Effector memory CD4-positive, alpha-beta T cell (primary cell): ENCODE measurements at places on chromosomes 16 and 17.

GRCh38 chr17:2844416-2844815, 48.2 kb downstream of the RAP1GAP2 start:
- H3K4me3 ChIP-seq = no peak overlapping the region
- H3K27ac ChIP-seq = no peak overlapping the region
- H3K27me3 ChIP-seq = no peaks in the 10 kb centered on the region
- no peak for DNase-seq

DNA sequence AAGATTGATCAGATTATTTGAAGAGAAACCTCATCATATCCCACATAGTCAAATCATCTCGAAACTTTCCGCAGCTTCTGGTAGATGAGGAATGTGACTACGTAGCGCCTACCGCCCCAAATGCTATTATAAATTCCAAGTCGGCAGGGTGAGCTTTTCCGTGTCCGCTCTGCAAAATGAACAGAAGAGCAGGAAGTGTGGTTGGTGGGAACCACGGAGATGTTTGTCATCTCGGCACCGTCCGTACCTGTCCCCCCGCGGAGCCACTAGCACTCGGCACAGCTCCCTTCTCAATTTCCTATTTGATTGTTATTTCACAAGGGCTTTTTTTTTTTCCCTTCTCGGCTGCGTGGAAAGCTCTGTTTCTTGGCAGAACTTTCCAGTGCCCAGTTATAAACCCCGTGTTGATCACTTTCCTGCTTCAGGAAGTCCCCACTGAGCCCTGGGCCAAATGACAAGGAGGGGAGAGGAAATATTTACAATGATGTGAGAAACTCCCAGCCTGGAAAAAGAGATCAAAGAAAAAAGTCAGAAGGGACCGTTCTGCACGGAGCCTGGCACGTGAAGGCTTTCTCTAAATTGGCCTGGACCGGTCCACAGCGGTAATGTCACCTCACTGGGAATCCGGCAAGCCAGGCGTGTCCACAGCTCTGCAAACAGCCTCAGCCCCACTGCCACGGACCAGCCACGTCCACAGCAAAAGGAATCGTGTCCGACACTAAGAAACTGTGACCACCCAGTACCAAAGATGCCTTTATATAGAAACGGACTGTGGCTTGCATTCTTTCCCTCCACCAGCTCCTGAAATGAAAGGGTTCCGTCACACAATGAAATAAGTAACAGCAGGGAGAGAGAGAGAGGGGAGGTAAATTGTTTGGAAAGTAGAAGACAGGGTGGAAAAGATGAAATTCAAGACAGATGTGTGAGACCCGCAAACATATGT, 65.0 kb downstream of the MRM3 start:
- DNase-seq = no peak
- H3K4me1 ChIP-seq = peaks cover 7% of the 10 kb centered on the region
- no peak overlapping the region for H3K4me3 ChIP-seq
- no peak overlapping the region for H3K27ac ChIP-seq

- no peak overlapping the region for H3K4me3 ChIP-seq
- no peak for DNase-seq
- H3K27me3 ChIP-seq = no peaks in the 10 kb centered on the region
- H3K4me1 ChIP-seq = peaks cover 8% of the 10 kb centered on the region
Observed at GRCh38 chr17:74992223-74992622, 4.8 kb downstream of the CDR2L start.

DNA sequence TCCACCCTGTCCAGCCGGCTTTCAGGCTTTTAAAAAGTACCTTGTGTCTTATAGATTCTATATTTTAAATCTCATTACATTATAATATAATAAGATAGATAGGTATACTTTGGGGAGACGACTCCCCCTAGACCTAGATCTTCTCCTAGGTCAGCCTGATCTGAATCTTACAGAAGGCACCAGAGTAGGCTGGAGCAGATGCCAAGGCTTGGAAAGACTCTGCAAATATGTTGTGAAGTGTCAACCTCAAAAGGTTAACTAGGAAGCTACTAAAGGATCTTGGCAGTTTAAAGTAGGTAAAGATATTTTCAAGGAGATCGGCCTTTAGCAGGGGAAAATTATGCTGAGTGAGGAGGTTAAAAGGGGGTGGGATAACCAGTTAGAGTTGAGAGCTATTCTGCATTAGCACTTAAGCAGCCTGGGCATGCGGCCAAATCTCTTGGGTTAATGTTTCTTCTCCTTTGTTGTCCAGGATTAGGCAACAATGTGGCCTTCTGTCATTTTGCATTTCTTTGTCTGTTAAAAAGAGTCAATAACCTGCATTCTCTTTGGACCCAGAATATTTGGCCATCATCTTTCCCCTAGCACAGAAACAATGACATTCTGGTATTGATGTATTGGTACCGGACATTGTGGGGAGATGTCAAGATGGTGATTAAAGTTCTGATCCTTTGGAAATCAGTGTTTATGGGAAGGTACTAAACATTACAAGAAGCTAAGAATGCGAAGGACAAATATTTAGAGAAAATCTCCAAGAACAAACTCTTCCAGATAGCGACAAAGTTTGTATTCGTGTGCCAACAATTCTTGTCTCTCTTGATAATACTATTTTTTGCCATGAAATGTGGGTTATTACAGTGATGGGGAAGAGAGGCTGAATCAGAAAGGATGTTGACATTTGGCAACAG, 51.2 kb upstream of the DHX40 start:
- H3K4me1 ChIP-seq = no peaks in the 10 kb centered on the region
- no peak for DNase-seq
- no peak overlapping the region for H3K27ac ChIP-seq
- no peaks in the 10 kb centered on the region for H3K36me3 ChIP-seq
- H3K27me3 ChIP-seq = no peaks in the 10 kb centered on the region
- no peak overlapping the region for H3K4me3 ChIP-seq

- no peaks in the 10 kb centered on the region for H3K27me3 ChIP-seq
- H3K36me3 ChIP-seq = no peaks in the 10 kb centered on the region
- H3K4me1 ChIP-seq = no peaks in the 10 kb centered on the region
- H3K27ac ChIP-seq = no peak overlapping the region
- no peak for DNase-seq
Observed at GRCh38 chr16:65285128-65286048, 163.5 kb upstream of the CDH11 start.

DNA sequence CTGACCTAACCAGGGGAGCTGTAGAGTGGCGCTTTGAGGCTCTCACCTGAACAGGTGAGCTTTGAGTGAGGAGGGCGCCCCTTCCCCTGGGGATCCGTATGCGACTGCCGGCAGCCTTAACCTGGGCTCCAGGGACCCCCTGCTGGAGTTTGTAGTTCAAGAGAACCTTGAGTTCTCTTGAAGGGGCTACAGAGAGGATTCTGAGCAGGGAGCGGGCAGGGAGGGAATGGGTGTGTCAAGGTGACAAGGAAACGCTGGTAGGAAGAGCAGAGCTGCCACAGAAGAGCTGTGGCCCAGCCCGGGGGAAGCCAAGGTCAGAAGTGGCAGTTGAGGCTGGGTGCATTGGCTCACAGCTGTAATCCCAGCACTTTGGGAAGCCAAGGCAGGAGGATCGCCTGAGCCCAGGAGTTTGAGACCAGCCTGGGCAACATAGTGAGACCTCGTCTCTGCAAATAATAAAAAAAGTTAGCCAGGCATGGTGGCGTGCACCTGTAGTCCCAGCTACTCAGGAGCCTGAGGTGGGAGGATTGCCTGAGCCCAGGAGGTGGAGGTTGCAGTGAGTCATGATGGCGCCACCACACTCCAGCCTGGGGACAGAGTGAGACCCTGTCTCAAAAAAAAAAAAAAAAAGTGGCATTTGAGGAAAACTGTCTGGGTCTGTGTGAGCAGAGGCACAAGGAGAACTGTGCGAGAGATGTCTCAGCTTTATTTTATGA, 1.2 kb downstream of the LLGL2 start:
- peaks cover 13% of the 10 kb centered on the region for H3K4me1 ChIP-seq
- peak overlapping the region; percentile 62 for H3K4me3 ChIP-seq
- DNase-seq = no peak
- no peak overlapping the region for H3K27ac ChIP-seq

- no peak overlapping the region for H3K4me3 ChIP-seq
- peaks cover 8% of the 10 kb centered on the region for H3K27me3 ChIP-seq
- H3K4me1 ChIP-seq = peaks cover 3% of the 10 kb centered on the region
- DNase-seq = no peak
- H3K36me3 ChIP-seq = no peaks in the 10 kb centered on the region
Observed at GRCh38 chr16:12899529-12900143, 1.8 kb upstream of the SHISA9 start.

DNA sequence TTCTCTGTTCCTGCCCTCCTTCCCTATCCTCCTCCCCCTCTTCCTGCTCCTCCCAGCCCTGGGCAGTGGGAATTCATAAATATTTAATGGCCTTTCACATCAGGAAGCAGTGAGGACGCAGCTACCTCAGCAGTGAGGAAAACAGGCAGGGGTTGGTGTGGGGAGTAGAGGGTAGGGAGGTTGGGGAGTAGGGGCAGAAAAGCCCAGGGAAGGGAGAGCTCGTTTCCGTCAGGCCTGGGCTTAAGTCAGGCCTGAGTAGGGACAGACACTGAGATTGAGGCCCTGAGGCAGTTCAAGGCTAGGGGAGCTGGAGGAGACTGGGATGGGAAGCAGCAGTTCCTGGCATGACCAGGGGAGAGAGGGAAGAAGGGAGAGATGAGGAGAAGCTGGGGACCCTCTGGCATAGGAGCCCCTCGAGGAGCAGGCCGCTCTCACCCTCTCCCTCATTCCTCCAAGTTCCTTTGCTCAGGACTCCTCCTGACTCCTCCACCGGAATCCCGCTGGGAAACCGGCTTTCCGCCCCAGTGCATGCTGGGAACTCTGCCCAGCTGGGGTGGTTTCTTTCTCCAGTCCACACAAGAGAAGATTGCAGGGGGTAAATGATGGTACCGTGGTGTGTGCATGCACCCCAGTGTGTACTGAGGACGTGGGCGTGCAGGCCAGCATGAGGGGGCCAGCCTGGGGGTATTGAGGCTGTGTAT, 6.2 kb downstream of the SAMD14 start:
- H3K27me3 ChIP-seq = no peaks in the 10 kb centered on the region
- DNase-seq = no peak
- H3K4me3 ChIP-seq = no peak overlapping the region
- H3K36me3 ChIP-seq = no peaks in the 10 kb centered on the region
- no peaks in the 10 kb centered on the region for H3K4me1 ChIP-seq

- H3K4me1 ChIP-seq = no peaks in the 10 kb centered on the region
- H3K27me3 ChIP-seq = no peaks in the 10 kb centered on the region
- no peak overlapping the region for H3K4me3 ChIP-seq
- H3K27ac ChIP-seq = no peak overlapping the region
- no peaks in the 10 kb centered on the region for H3K36me3 ChIP-seq
Observed at GRCh38 chr16:31270795-31271194, 11.0 kb downstream of the ITGAM start.

DNA sequence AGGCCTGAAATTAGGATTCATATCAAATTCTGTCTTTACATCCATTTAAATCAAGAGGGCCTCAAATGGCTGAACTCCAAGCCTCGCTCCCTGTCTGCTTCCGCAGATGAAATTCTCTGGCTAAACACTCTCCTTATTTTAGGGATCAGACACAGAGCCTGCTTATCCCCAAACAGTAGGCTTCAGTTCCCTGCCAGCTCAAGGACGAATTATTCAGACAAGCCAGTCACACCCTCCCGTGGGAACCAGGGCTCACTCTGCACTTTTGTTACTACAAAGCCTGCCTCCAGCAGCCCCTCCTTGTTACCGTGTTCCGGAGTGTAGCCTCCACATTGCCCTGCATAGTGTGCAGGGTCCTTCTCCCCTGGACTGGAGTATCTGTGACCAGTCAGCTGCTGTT, 46.6 kb upstream of the LCMT1 start:
- H3K4me3 ChIP-seq = no peak overlapping the region
- no peak for DNase-seq
- H3K36me3 ChIP-seq = no peaks in the 10 kb centered on the region
- H3K27ac ChIP-seq = no peak overlapping the region
- H3K27me3 ChIP-seq = no peaks in the 10 kb centered on the region
- H3K4me1 ChIP-seq = peaks cover 31% of the 10 kb centered on the region

DNA sequence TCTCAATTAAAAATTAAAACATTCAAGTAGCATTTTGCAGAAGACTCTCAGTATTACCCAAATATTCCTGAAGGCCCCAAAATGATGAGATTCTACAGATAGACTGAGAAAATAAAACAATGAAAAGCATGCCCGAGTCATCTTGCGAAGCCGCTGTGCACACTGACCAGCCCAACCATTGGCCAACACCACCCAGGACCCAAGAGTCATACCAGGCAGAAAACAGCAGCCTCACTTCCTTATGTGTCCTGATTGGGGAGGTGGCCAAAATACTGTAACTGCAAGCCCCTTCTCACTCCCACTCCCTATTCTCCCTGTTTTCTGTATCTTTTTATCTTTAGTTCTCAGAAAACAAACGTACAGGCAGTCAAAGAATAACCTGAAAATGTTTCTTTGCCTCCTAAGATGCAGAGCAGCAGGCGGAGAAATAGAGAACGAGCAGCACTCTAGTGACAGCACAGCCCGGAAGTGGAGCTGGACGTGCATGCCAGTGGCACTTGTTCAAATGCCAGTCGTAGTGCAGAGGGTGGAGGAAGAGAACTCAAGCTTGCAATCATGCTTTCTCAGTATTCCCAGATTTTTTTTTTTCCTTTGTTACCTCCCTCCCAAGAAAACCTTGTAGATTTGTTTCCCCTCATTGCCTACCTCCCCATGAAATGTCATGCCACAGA, 182.3 kb upstream of the SOX9 start:
- no peaks in the 10 kb centered on the region for H3K36me3 ChIP-seq
- H3K27me3 ChIP-seq = no peaks in the 10 kb centered on the region
- no peaks in the 10 kb centered on the region for H3K4me1 ChIP-seq

DNA sequence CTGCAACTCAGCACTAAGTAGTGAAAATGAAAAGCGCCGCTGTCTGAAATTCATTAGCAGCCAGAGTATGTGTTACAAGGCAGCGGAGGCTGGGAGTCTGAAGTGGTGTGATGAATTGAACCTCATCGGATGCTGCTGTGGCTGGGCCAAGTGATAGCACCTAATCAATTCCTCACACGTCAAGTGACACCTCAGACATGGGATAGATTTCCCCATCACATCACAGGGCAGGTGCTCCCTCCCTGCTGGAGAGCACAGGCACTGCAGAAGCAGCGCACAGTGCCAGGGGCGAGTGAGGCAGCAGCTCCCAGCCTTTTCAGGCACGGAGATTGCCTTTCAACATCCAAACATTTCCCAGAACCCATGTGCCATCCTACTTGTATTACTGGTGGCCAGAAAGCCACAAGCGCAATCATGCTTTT, 32.2 kb downstream of the DRC3 start:
- no peaks in the 10 kb centered on the region for H3K4me1 ChIP-seq
- no peaks in the 10 kb centered on the region for H3K27me3 ChIP-seq
- no peak overlapping the region for H3K27ac ChIP-seq
- H3K36me3 ChIP-seq = peaks cover 4% of the 10 kb centered on the region
- no peak for DNase-seq

DNA sequence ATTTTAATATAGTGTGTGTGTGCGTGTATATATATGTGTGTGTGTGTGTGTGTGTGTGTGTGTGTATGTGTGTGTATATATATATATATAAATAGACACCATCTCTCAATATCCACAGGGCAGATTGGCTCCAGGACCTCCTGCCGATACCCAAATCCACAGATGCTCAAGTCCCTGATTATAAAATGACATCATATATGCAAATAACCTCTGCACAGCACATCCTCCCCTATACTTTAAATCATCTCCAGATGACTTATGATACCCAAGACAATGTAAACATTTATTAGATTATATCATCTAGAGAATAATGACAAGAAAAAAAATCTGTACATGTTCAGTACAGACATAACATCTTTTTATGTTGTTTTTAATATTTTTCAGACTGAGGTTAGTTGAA, 7.8 kb downstream of the DUSP3 start:
- no peaks in the 10 kb centered on the region for H3K4me1 ChIP-seq
- peaks cover 30% of the 10 kb centered on the region for H3K36me3 ChIP-seq
- H3K27ac ChIP-seq = no peak overlapping the region
- DNase-seq = no peak
